RWPE2 (cell line): ENCODE measurements at places on chromosomes 5 and 9.

GRCh38 chr9:7118633-7119032 lies 360.9 kb downstream of the KDM4C start:
- DNase-seq: no peak
- H3K27ac ChIP-seq: no peak overlapping the region
- H3K4me3 ChIP-seq: no peak overlapping the region
- H3K4me1 ChIP-seq: peaks cover 3% of the 10 kb centered on the region

GRCh38 chr5:96655085-96655484 lies 7.1 kb upstream of the CAST start:
- H3K4me1 ChIP-seq: peaks cover 65% of the 10 kb centered on the region
- H3K4me3 ChIP-seq: no peak overlapping the region
- DNase-seq: no peak
- peak overlapping the region; percentile 82 for H3K27ac ChIP-seq

DNA sequence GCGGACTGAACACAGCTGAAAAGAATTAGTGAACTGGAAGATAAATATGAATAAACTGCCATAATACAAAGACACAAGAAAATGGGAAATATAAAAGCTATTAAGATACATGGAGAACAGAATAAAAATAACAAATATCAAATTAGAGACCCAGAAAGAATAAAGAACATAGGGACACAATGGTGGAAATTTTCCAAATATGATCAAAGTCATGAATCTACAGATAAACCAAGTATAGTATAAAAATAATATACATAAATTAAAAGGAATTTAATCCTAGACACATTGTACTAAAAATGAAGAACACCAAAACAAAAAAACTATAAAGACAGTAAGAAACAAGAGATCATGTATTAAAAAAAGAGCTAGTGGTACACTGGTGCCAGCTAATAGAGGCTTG lies 194.9 kb downstream of the MLLT3 start:
- DNase-seq: no peak
- H3K36me3 ChIP-seq: no peaks in the 10 kb centered on the region; the same call in 1 of the 2 replicates
- no peaks in the 10 kb centered on the region for H3K27me3 ChIP-seq
- H3K4me3 ChIP-seq: no peak overlapping the region

DNA sequence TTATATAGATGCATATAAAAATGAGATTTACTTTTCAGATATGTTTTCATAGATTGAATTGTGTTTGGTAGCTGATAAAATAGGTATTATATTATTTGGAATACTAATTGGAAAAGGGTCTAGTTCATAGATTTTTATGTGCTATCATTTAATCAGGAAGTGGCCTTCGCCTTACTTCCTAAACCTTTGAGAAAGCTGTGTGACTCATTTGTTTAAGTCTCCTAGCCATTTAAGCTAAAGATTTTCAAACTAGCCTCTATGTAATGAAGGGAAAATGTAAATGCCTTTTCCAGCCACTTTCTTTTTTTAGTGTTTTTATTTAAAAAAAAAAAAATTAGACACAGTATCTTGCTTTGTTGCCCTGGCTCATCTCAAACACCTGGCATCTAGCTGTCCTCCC lies 97.5 kb downstream of the DMXL1 start:
- no peak overlapping the region for H3K4me3 ChIP-seq
- no peak overlapping the region for H3K27ac ChIP-seq
- H3K27me3 ChIP-seq: no peaks in the 10 kb centered on the region
- peaks cover 20% of the 10 kb centered on the region for H3K36me3 ChIP-seq
- DNase-seq: no peak
- H3K4me1 ChIP-seq: no peaks in the 10 kb centered on the region

GRCh38 chr5:172919525-172920446 lies 39.4 kb upstream of the RPL26L1 start:
- peak overlapping the region; percentile 68 for H3K27ac ChIP-seq
- peaks cover 81% of the 10 kb centered on the region for H3K36me3 ChIP-seq
- no peak overlapping the region for H3K4me3 ChIP-seq
- H3K4me1 ChIP-seq: peaks cover 12% of the 10 kb centered on the region
- no peaks in the 10 kb centered on the region for H3K27me3 ChIP-seq
- DNase-seq: no peak
